Smooth muscle cell of the umbilical artery (primary cell): ENCODE measurements at places on chromosomes 12 and 14. TPM values are rescaled to one million over a fixed set of nuclear protein-coding genes. Genes with fewer than 3 reads are reported as not detected.

Gene SRRM4
- total RNA-seq: under 0.01 TPM in 1 of 2 replicates, not detected in the other

Gene CMA1
- total RNA-seq: not detected in 2 replicates

Gene C12orf60
- 1.0 and 1.2 TPM in 2 replicates for total RNA-seq

Gene CPNE6
- total RNA-seq: not detected in 2 replicates

Gene LYZ
- total RNA-seq: not detected in 2 replicates

Gene OTOGL
- total RNA-seq: under 0.01 and 0.09 TPM in 2 replicates

Gene LBHD2
- total RNA-seq: not detected in 2 replicates

Gene PKP2
- 3.4 and 20.5 TPM in 2 replicates for total RNA-seq
